ENCODE measurements at places on chromosomes 7 and 10.

GRCh38 chr10:71836596-71836974, 14.5 kb downstream of the PSAP start:
- DNase-seq, result no peak

GRCh38 chr7:27128776-27129728, 1.5 kb downstream of the HOXA4 start:
- no peak for DNase-seq

DNA sequence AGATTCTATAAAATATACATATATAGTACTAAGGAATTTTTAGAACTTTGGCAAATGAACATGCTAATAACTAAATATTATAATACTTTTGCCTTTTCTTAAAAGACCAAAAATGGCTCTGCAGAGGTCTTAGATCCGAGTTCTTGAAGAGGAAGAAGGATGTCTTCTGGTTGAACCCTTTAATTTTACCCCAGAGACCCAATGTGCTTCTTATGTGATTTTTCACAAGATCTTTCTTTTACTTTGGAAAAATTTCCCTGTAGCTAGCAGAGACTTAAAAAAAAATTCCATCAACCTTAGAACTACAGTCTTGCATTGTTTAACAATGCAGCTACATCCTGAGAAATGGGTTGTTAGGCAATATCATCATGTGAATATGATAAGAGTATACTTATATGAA, 663.2 kb downstream of the PARD3 start:
- DNase-seq, result no peak

DNA sequence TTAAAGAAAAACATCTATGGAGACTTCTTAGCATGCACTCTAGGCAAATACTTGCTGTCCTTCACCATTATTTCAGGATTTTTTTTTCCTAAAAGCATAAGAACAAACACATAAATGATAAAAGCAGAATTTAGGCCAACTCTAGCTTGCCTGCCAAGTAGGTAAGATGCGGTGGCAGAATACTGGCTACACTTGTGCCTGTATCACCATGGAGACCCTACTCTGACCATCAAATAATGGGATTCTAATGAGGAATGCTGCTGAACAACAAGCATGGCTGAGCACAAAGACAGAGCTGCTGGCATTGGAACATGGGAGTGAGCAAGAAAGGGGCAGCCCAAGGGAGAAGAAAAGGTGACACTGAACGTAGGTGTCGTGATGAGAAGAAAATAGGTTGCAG, 18.5 kb upstream of the TAS2R40 start:
- DNase-seq, result no peak

DNA sequence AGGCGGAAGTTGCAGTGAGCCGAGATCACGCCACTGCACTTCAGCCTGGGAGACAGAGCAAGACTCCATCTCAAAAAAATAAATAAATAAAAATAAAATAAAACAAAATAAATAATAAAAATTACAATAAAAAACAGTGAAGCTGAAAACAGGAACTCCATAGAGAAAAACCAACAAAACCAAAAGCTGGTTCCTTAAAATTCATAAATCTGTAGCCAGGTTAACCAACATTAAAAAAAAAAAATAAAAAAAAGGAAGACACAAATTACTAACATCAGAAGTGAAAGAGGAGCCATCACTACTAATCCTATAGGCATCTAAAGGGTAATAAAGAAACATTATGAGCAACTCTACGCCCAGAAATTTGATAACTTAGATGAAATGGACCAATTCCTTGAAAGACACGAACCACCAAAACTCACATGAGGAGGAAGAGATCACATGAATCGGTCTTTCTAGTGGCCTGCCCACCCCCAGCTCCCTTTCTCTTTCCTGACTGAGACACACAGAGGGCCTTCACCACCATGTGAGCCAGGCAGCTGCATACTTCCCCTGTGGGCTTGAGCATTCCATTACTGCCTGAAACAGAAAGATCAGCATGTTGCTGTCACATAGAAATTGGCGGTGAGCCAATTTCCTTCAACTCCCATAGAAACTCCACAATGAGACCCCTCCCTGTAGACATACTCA, 208.7 kb downstream of the MAD1L1 start:
- no peak for DNase-seq

GRCh38 chr10:64571056-64571455, 1049.9 kb downstream of the REEP3 start:
- no peak for DNase-seq

GRCh38 chr7:45163692-45164052, 6.1 kb downstream of the RAMP3 start:
- no peak for DNase-seq

- no peak for DNase-seq
Measured at GRCh38 chr7:11256501-11256900, 282.8 kb downstream of the PHF14 start.

DNA sequence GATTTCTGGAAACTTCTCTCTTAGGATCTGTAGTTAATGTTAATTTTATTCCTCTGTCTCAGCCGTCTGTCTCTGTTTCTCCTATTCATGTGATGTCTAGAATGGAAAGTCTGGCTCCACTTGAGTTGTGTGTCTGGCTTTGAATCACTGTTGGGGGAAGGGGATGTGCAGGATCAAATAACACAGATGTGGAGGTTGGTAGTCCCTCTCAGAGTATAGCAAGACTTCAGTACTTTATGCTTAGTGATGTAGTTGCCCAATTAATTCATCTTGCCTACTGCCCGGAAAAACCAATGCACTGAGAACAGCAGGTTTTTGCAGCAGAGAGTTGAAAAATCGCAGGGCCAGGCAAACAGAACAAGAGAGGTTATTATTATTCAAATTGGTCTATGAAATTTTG, 79.2 kb downstream of the PHTF2 start:
- no peak for DNase-seq

DNA sequence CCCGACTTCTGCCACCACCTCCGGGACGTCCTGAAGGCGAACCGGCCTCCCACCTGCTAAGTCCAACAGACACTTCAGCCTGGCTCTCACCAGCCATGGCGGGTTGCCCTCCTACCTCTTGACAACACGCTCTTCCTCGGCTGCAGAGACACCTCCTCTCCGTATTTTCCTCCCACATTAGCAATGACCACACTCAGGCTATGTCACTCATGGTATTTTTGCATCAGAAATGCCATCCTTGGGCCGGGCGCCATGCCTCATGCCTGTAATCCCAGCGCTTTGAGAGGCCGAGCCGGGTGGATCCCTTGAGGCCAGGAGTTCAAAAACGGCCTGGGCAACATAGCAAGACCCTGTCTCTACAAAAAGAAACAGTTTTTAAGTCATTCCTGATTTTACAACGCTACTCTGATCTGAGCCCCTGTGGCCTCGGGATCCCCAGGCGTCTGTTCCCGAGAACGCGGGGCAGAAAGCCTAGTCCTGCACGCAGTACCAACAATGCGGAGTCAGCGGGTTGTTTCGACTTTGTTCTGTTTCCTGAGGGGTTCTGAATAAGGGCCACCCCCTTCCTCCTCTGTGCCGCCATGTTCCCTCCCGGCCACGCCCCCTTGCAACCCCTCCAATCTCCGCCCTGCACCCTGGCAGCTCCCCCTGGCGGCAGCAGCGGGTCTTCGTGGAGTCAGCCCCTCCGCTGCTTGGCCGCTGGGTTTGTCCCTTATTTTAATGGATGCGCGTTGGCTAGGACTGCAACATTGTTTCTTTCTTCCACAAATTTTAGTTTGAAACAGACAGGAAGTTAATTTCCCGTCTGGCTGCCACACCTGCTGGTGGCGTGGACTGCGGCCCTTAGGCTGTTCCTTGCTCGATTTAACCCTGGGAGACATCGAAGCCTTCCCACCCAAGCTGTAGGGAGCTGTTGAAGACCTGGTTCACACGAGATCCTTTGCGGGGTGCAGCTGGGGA, 9.7 kb upstream of the ZFAND2A start:
- peak; percentile 93 for DNase-seq

GRCh38 chr7:151309311-151309710, 32.3 kb upstream of the NUB1 start:
- no peak for DNase-seq
